ENCODE measurements at places on chromosomes 11 and 22.

DNA sequence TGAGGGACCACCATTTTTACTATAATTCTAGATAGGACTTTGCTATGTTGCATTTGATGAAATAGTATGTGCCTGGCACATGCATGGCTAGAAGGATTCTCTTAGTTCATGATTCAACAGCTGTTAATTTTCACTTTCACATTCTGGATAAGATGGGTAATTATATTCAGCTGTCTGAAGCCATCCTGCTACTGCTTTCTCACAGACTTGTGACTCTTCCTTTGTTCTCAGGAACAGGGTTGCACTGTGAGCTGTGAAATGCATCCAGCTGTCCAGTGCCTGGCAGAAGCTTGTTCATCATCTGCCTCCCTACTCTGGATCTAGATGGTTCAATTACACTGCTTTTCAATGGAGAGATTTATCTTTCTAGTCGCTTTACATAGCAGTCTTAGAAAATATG lies 610.1 kb upstream of the ANO5 start:
- DNase-seq: no peak

DNA sequence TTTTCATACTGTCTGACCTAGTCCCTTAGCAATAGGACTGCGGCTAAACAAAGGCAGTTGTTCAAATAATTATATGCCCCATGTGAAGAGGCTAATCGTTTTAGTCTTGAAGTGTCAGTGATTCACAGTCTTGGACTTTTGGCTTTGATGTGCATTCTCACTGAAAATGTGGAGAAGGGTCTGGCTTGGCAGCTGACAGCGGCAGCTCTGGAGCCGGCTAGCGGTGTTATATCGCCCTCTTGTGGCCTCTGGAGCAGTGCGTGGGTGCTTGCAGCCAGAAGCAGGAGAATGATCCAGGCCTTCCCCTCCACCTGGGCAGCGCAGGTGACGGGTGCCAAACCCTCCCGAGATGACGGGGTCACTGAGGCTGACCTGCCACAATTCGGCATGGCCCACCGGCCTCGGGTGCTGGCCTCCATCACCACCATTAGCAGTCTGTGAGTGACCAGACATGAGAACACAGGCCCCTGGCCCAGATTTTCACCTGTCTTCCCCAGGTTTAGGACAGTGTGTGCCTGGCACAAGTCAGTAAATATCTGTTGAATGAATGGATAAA lies 90.3 kb upstream of the PITPNB start:
- peak; percentile 49 for DNase-seq

- no peak for DNase-seq
Observed at GRCh38 chr11:84887055-84887629, 740.0 kb downstream of the DLG2 start.

- DNase-seq: no peak
Observed at GRCh38 chr11:133930053-133930766, 26.6 kb downstream of the IGSF9B start.

DNA sequence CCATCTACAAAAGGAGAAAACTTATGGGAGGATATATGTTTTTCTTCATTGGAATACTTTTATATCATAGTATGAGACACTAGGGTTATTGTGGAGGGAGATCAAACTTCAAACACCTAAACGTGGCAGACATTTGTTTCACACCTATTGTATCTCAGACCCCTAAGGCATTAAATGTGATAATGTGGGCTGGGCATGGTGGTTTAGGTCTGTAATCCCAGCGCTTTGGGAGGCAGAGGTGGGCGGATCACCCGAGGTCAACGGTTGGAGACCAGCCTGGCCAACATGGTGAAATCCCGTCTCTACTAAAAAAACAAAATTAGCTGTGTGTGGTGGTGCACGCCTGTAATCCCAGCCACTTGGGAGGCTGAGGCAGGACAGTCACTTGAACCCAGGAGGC lies 75.5 kb downstream of the PRR5L start:
- DNase-seq: no peak

- no peak for DNase-seq
Observed at GRCh38 chr11:132251061-132251460, 880.6 kb downstream of the NTM start.

- DNase-seq: peak; percentile 19
Observed at GRCh38 chr11:1335811-1336761, 26.7 kb upstream of the TOLLIP start.

DNA sequence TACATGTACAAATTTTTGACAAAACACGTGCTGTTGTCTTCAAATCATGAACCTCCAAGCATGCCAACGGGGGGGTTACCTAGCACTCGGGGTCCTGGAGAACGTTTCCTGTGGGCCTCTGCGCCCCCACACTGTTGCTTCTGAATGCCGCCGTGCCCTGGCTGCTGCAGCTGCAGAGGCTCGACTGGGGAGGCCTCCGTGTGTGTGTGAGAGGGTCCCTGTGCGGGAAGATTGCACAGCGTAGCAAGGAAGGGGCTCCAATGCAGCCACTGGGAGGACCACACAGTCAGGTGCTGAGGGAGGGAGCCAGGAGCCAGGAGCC lies 1322.2 kb downstream of the TBC1D22A start:
- DNase-seq: no peak

GRCh38 chr11:60836866-60837515 lies 4.9 kb upstream of the CCDC86 start:
- no peak for DNase-seq

GRCh38 chr22:33272180-33272579 lies 214.0 kb upstream of the SYN3 start:
- DNase-seq: no peak

- DNase-seq: no peak
Observed at GRCh38 chr11:45459491-45459890, 173.3 kb upstream of the SYT13 start.

- no peak for DNase-seq
Observed at GRCh38 chr11:17721242-17721999, 2.0 kb downstream of the MYOD1 start.

DNA sequence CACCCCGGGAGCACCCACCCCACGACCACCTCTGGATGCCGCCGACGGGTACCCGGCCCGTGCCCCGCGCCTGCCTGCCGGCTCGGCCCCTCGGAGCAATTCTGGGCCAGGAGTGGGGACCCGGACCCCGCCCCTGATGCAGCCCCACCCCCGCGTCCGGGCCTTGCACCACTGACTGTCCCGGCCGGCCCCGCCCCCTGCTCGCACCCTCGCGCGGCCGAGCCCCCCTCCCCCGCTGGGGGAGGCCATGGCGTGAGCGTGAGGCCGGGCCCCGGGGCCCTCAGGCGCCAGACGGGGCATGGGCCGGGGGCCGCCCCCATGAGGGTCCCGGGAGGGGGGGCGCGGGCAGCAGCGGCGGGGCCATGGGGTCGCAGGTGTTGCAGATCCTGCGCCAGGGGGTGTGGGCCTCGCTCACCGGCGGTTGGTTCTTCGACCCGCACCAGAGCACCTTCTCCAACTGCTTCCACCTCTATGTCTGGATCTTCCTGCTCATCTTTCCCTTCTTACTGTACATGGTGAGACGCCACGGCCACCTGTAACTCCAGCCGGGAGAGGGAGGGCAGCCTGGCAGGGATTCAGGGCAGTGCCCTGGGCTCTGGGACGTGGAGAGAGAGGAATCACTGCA lies 486 bp downstream of the PCNX3 start:
- DNase-seq: no peak

- no peak for DNase-seq
Observed at GRCh38 chr22:48210812-48211211, 1448.4 kb downstream of the TBC1D22A start.

GRCh38 chr22:19622061-19622441 lies 92.3 kb upstream of the SEPTIN5 start:
- DNase-seq: no peak

DNA sequence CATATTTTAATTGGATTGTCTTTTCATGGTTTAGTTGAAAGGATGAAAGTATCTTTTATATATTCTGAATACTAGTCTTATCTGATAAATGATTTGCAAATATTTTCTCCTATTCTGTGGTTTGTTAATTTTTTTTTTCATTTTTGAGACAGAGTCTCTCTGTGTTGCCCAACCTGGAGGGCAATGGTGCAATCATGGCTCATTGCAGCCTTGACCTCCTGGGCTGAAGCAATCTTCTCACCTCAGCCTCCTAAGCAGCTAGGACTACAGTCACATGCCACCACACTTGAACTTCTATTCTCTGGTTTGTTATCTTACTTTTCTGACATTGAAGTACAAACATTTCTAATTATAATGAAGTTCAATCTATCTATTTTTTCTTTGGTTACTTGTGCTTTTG lies 30.0 kb upstream of the FAR1 start:
- no peak for DNase-seq

DNA sequence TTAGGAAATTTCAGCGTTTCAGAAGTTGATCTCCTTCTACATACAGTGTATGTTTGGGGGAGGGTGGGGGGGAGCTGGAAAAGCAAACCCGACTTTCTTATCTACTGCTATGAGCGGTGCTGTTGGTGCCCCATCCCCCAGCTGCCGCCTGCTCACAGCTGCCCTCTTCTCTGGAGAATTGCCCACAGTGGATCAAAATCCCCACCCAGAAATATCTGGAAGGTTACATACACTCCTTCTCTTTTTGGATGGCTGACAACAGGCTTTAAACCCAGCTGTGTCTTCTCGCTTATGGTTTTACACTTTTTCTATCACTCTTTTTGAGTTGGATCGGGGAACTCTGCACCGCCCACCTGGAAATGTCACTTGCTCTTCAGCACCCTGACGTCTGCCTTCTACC lies 56.4 kb downstream of the DHCR7 start:
- no peak for DNase-seq

DNA sequence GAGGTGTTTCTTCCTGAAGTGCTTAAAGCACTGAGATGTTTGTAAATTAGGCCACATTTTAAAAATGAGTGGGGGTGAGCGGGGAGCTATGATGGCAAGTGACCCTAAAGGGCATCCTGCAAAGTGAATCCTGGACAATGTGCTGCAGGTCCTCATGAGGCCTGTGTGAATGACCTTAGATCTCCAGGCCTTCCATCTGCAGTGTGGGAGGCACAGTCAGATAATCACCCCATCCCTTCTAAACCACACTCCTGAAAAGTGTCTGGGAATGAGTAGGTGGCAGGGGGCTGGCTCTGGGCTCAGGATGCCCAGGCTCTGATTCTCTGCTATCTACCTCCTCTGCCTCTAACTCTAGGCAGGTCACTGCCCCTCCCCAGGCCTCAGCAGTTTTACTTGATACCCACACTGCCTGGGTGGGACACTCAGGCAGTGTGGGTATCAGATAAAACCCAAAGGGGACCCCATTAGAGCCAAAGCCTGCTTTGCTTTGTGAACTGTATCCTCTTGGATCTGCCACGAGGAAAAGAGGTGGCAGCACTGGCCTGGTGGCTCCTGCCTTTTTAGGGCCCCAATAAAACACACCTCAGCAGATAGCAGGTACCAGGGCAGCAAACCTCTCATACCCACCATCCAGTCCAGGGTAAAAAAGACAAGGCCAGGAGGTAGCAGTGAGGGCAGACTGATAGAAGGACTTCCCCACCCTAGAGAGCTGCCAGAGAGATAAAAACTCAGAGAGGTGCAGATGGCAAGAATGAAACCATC lies 10.5 kb downstream of the STARD10 start:
- no peak for DNase-seq

DNA sequence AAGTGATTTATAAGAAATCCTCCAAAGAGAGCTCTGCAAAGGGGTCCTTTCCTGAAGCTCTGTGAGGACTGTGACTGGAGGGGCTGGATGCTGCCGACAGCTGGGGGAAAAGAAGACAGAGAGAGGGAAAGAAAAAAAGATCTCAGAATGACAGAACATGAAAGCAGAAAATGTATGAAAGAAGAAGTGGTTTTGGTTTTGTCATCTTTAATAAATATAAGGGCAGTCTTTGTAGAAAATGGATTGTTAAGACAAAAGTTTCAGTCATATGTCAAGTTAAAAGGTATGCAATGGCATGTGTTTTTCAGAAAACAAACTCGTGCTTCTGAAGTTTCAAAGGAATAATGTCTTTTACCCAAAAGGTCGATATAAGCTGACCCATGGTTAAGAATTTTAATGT lies 105.5 kb downstream of the CCDC83 start:
- DNase-seq: no peak

GRCh38 chr22:45972889-45973253 lies 4.1 kb downstream of the WNT7B start:
- no peak for DNase-seq

GRCh38 chr11:17979770-17980371 lies 33.0 kb downstream of the SERGEF start:
- no peak for DNase-seq

DNA sequence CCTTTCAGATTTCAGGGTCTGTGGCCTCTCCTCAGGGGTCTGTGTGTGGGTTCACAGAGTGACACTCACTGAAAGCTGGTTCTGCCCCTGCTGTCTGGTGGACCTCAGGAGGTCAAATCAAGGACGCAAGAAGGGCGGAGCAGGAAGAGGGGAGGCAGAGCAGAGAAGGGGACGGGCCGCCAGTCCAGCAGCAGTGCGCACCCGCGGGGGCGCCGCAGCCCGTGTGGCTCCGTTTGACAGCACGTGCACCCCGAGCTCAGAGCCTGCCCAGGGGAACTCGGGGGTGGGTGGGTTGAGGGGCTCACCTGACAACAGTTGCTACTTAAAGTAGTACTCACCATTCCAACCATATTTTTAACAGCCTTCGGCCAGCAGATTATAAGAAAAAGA lies 71.4 kb upstream of the PITPNB start:
- no peak for DNase-seq

DNA sequence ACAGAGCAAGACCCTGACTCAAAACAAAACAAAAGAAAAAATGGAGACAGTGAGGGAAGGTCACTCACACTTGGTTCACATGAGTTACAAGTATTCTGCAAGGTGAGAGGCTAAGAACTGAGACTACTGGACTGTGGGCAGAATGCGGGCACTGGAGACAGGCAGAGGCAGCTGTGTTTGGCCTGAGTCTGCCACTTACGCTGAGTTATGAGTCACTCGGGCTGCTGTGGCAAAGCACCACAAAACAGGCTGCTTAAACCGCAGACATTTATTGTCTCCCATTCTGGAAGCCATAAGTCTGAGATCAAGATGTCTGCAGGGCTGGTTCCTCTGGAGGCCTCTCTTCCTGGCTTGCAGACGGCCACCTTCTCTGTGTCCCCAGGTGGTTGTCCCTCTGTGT lies 122.8 kb downstream of the SHANK2 start:
- DNase-seq: no peak

GRCh38 chr11:8810540-8811301 lies 100.3 kb upstream of the AKIP1 start:
- no peak for DNase-seq

DNA sequence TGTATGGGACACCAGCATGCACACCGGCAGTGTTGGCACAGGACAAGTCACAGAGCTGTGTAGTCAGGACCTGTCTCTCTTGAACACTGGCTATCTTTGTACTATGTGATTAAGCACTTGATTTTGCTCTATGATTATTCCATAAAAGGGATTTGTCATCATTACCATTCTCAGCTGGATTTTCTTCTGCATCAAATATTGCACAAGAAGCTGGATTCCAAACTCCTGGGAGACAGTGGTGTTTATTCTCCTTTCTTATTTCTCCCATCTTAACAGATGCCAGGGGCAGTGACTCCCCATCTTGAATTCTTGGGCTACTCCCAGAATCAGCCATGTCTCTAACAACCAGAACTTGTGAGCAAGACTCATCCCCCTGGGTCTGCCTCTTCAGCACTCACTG lies 62.5 kb upstream of the GNAZ start:
- no peak for DNase-seq
